Keratinocyte (primary cell): ENCODE measurements at places on chromosomes 7 and 10.

DNA sequence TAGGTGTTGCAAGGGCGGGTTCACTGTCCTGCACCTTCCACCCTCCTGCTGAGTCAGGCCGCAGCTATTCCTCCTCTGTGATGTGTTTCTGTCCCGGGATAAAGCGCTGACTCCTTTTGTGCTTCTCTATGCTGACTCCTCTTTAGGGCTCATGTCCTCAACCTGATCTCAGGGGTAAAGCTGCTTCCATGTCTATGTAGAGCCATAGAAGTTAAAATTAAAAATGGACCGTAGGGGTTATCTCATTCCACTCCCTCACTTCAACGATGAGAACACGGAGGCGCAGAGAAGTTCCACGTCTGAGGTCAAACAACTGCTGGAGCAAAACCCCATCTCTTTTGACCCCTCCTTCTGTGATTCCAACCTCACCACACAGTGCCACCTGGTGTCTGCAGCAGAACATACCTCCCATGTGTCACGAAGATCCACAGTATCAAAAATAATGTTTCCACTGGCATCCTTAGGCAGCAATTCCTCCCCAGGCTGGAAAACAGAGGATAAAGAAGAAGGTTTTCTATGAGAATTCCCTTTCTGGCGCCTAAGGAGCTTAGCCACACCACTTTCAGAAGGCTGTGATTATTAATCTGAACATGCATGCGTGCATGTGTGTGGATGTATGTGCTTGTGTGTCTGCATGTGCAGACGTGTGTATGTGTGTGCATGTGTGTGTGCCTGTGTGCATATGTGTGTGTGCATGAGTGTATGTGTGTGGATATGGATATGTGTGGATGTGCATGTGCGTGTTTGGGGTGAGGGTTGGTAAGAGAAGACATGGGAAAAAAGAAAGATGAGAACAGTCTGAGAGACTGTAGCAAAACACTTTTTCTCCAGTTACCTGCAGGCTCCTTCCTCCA lies 81.2 kb upstream of the UCN3 start:
- H3K36me3 ChIP-seq, result no peaks in the 10 kb centered on the region
- H3K4me3 ChIP-seq, result no peak overlapping the region
- peak overlapping the region; percentile 15 for H3K27ac ChIP-seq
- H3K27me3 ChIP-seq, result no peaks in the 10 kb centered on the region
- peaks cover 10% of the 10 kb centered on the region for H3K4me1 ChIP-seq

- H3K4me1 ChIP-seq, result no peaks in the 10 kb centered on the region
- DNase-seq, result no peak
- no peaks in the 10 kb centered on the region for H3K36me3 ChIP-seq
- no peaks in the 10 kb centered on the region for H3K27me3 ChIP-seq
- H3K27ac ChIP-seq, result no peak overlapping the region
- no peak overlapping the region for H3K4me3 ChIP-seq
Observed at GRCh38 chr10:92045641-92046106, 122.1 kb downstream of the BTAF1 start.

GRCh38 chr7:77674878-77675277 lies 21.4 kb upstream of the RSBN1L start:
- peak; percentile 70 for DNase-seq
- H3K4me1 ChIP-seq, result peaks cover 20% of the 10 kb centered on the region
- no peak overlapping the region for H3K27ac ChIP-seq
- H3K4me3 ChIP-seq, result no peak overlapping the region
- H3K27me3 ChIP-seq, result no peaks in the 10 kb centered on the region
- no peaks in the 10 kb centered on the region for H3K36me3 ChIP-seq

GRCh38 chr7:29030781-29031275 lies 72.7 kb upstream of the TRIL start:
- no peak for DNase-seq
- H3K4me3 ChIP-seq, result no peak overlapping the region
- no peak overlapping the region for H3K27ac ChIP-seq
- H3K27me3 ChIP-seq, result no peaks in the 10 kb centered on the region
- H3K36me3 ChIP-seq, result no peaks in the 10 kb centered on the region

DNA sequence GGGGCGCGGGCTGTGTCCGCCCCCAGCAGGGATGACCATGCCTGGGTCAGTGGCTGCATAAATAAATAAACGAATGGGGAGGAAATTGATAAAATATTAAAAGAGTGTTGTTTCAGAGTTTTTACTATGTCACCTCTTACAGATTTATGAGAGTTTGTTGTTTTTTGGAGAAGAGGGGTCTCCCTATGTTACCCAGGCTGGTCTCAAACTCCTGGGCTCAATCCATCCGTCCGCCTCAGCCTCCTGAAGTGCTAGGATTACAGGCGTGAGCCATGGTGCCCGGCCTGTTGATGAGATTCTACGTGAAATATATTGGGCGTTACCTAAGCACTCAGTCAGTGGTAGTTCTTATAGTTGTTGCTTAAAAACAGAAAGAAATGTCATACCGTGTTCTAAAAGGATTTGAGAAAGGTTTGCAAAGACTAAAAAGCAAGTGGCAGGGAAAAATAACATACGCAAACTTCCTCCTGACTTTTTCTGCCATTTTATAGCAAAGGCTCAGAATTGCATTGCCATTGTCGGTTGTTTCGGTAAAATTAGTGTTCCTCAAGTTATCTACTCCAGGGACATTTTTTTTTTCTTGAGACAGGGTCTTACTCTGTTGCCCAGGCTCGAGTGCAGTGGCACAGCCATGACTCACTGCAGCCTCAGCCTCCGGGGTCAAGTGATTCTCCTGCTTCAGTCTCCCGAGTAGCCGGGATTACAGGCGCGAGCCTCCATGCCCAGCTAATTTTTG lies 39.5 kb upstream of the FOXK1 start:
- peak overlapping the region; percentile 90 for H3K4me3 ChIP-seq
- H3K27me3 ChIP-seq, result no peaks in the 10 kb centered on the region
- peak overlapping the region; percentile 82 for H3K27ac ChIP-seq
- no peaks in the 10 kb centered on the region for H3K36me3 ChIP-seq

DNA sequence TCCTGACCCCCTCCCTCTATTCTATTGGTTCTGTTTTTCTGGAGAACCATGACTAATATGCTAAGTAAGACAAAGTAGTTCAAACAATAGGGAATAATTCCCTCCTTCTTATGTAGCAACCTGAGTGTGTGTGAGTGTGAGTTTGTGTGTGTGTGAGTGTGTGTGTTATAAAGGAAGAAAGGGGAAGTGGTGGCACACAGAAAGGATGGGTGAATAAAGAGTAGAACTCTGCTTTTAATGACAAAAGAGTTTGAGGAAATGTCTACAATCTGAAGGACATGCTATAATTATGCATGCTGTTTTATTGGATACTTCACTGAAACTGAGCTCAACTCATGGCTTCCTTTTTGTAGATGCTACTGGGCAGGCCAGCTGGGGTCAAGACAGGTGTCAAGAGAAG lies 489.5 kb downstream of the REEP3 start:
- no peak overlapping the region for H3K27ac ChIP-seq
- H3K4me1 ChIP-seq, result peaks cover 9% of the 10 kb centered on the region
- DNase-seq, result no peak
- H3K36me3 ChIP-seq, result no peaks in the 10 kb centered on the region
- H3K27me3 ChIP-seq, result no peaks in the 10 kb centered on the region
